Fibroblast of skin of left biceps (primary cell): ENCODE measurements at places on chromosomes 1 and 21.
A peak's percentile ranks its signal among the peaks of the same experiment; 100 is the strongest.

DNA sequence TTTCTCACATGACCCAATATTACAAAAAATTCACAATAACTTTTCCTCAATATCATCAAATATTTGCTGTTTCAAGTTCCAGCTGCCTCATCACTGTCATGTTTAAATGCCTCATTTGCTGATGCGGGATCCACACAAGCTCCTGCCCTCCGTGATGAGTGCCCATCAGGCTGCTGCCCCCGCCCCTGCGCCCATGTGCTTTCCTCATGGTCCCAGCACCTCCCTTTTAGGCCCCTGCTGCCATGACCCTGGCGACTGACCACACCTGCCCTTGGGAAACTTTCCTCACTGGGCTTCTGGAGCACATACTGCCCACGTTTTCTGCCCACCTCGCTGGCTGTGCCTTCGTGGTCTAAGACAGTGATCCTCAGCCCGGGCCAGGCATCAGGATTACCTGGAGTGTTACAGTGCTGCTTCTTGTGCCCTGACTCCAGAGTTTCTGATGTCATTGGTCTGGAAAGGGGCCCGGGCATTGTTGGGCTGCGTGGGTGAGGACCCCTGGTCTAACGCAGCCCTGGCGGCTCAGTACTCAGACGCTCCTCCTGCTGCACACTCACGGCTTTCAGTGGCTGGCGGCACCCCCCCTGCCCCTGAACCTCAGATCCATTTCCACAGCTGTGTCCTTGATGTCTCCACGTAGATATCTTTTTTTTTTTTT is 20.5 kb downstream of the PLEKHM2 start:
- DNase-seq: no peak

DNA sequence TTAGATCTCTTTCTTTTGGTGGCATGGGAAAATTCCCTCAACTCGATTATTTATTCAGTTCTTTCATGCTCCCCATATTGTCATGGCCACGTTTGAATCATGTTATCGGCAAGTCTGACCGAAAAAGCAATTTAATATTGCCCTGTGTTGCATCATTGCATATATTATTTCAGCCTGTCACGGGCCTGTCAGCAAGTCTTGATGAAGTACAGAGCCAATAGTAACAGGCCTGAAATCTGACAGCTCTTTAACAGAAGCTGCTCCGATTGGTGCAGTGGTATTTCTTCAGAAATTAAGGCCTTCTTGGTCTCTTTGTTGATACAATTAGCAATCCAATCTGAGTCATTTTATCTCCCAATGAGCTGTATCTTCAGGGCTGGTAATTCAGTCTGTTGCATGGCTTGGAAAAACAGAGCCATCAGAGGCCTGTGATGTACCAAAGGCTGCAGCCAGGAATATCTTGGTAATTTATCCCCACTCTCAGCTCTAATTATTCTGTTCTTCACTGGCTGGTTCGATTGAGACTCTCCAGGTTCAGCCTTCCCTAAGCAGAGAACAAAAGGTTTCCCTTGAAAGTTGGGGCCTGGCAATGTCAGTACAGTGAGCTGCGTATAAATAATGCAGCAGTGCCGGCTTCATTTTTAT is 149.5 kb downstream of the FGGY start:
- DNase-seq: peak; percentile 98

DNA sequence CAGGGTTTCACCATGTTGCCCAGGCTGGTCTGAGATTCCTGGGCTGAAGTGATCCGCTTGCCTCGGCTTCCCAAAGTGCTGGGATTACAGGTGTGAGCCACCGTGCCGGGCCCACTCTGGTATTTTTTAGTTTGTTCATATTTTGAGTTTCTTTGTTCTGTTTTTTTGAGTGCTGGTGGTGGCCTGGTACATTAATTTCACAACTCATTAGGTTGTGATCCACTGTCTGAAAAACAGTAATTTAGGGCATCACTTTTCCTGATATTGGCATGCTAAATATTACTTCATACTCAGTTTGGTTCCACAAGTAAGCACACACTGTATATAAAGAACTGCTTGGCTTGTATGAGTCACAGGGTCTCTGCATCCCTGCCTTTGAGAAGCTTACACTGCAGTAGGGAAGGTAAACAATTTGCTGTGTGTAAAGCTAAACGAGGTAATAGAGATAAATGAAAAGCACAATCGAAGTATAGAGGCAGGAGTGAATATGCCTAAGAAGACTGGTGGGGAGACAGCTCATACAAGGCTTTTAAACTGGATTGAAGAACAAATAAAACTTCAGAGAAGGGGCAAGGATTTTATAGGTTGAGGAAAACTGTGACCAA is 7.7 kb downstream of the SNX27 start:
- no peak for DNase-seq

- no peak for DNase-seq
Observed at GRCh38 chr1:12511516-12512468, 106.2 kb downstream of the DHRS3 start.

DNA sequence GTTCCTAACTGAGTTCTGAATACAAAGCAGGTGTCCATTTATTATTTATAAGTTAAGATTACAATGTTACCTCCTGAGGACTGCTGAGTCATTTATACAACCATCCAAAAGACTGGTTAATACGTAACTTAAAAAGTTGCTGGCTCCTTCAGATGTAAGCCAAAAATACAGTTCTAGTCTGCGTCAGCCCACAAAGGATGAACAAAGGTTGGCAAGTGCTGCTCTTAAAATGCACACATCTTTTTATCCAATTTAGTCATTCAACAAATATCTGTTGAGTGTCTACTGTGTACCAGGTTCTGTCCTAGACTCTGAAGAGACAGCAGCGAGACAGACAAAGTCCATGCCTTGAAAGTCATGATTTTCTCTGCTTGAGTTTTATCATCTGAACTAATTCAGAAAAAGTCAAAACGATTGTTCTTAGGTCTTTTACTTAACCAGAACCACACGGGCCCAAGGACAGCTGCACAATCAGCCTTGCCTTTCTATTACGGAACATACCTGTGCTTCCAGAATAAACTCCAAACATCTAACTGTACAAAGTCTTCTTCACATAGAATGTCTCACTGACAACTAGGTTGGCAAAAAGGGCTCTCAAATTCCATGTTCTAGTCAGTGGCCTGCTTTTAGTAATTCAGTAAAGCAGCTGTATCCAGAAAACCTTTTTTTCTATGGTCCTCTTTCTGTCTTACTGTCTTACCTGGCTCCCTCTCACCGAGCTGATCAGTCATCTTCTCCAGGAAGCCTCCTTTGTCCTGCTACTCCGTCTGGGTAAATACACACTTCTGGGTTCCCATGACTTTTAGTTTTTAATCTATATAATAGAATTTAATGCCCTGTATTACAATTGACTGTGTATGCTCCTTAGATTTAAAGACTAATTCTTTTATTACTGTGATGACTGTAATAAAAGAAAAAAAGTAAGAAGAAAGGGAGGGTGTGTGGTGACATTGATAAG is 15.5 kb upstream of the CNN3 start:
- no peak for DNase-seq

- DNase-seq: no peak
Observed at GRCh38 chr21:25566645-25567044, 40.6 kb downstream of the MRPL39 start.

- peak; percentile 78 for DNase-seq
Observed at GRCh38 chr1:218735436-218736032, 390.4 kb downstream of the TGFB2 start.

GRCh38 chr1:119891386-119891785 is 4.9 kb downstream of the ADAM30 start:
- DNase-seq: no peak
